Stimulated activated CD4-positive, alpha-beta T cell treated with anti-CD3 and anti-CD28 coated beads, Interleukin-1b, Interleukin-23, amount 100 ng/mL, for 1 hour (primary cell): ENCODE measurements at places on chromosomes 3 and 15.
A peak's percentile ranks its signal among the peaks of the same experiment; 100 is the strongest.

DNA sequence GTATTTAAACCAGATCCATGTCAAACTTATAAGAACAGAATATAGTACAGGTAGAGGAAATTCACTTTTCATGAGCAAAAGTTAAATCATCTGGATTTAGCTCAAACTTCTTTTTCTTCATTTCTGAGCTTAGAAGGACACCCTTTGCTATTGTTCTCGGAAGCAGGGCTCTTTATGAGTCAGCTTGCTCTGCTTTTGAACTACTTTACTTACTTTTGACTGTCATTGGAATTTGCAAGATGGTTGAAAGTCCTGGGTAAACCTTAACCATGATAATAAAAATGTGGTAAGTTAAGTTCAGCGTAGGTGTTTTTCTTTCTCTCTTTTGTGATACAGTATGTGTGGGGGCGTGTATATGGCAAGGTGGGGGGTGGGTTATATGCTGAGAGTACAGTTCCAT, 312.7 kb upstream of the DPH6 start:
- no peak for DNase-seq

- DNase-seq, result no peak
Observed at GRCh38 chr3:60126511-60127304, 1076.9 kb upstream of the CFAP20DC start.

DNA sequence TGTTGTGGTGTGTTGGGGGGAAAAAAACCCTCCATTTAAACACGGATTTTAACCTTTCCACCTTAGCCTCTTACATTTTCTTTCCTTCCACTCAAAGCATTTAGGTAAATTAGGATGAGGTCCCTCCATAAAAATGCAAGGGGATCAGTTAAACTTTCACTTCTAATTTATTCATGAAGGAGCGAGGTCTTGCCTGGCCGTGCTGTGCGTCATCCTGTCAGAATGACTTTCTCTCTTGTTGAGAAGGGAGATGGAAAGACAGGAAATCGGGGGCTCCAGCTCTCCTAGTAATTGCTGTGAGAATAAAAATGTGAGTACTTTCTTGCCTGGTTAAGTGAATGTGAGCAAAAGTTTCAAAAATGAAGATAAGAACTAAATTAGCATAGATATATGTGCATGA, 962.3 kb upstream of the NR2F2 start:
- no peak for DNase-seq

DNA sequence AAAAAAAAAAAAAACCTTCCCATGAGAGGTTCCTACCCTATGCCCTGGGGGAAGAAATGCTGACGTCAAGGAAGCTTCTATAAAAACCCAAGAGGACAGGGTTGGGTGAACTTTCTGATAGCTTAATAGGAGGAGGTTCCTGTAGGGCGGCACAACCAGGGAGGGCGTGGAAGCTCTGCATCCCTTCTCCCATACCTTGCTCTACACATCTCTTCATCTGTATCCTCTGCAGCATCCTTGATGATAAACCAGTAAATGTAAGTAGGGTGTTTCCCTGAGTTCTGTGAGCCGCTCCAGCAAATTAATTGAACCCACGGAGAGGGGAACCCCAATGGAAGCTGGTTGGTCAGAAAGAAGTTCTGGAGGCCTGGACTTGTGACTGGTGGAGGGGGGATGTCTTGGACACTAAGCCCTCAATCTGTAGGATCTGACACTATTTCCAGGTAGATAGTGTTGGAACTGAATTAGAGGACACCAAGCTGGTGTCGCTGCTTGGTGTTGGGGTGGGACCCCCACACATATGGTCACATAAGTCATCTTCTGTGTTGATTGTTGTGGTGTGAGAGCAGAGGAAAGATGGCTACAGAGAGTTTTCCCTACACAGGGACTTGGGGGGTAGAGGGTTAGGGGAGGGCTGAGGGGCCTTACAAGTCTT, 91.5 kb downstream of the ST6GAL1 start:
- no peak for DNase-seq

- DNase-seq, result no peak
Observed at GRCh38 chr3:79204351-79204750, 563.4 kb downstream of the ROBO1 start.

GRCh38 chr15:40776537-40777141, 6.9 kb downstream of the C15orf62 start:
- DNase-seq, result no peak

DNA sequence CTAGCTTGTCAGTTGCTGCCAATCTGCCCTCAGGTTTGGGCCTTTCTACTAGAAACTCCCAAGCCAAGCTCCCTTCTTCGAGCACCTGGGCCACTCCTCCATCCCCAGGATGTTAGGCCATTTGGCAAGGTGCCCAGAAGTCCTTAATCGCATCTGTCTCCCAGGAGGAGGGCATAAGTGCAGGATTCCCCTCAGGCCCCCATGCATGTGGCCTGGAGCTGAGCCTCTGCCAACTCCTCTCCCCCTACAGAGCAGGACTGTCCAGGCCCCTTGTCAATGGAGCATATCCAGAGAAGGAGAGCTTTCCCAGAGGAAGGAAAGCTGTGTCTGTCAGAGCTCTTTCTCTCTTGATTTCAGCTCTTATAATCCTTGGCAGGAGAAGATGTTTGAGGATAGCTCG, 182.6 kb upstream of the ROPN1 start:
- DNase-seq, result no peak

- no peak for DNase-seq
Observed at GRCh38 chr3:158403013-158403412, 168.0 kb upstream of the MLF1 start.

DNA sequence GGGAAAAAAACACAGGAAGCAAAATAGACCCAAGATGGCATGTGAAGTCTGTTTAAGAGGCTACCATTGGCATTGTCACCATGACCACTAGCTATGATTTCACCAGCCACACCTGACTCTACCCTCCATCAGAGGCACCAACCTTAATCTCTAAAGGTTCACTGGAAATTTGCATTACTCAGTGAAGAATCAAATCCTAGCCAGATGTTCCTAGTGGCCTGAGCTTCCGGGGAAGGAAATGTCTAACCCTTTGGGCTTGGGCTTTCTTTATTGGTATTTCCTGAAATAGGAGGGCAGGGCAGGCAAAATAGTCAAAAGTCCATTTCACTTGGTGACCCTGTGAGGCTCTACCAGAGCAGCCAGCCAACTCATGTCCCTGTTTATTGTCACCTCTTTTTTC, 110.9 kb upstream of the PHLDB2 start:
- DNase-seq, result no peak

DNA sequence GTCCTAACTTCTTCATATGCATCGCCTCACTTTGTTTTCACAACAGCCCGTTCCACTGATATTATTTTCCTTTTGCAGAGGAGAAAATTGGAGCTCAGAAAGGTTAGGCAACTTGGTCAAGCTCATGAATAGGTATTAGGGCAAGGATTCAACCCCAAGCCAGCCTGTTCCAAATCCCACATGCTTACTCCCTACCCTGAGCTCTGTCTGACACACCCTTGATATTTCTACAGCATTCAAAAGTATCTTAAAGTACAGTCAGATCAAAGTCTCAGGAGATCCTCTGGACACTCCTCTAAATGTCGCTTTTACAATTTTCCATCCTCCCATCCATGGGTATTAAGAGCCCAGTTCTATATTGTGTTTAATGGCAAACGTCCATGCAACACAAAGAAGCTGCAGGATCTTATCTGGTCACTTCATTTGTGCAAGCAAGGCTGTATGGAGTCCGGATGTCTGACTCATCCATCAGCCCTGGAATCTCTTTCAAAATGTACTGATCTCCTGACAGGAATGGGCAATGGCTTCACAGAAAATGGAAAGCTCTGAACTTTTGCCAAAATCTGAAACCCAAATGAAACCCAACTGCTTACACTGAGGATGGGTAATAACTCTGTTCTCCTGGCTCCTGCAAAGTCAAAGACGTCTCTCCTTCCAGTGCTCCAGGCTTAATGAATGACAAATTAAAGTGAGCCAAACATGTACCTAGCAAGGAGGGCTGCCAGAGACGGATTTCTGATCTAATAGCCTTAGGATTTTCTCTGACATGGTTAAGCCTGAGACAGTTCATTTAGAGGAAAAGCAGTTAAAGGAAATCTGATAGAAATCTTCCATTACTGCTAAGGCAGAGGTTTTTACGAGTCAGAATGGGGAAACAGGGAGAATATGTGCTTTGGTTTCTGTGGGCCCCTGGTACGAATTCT, 230.9 kb upstream of the RORA start:
- DNase-seq, result no peak

DNA sequence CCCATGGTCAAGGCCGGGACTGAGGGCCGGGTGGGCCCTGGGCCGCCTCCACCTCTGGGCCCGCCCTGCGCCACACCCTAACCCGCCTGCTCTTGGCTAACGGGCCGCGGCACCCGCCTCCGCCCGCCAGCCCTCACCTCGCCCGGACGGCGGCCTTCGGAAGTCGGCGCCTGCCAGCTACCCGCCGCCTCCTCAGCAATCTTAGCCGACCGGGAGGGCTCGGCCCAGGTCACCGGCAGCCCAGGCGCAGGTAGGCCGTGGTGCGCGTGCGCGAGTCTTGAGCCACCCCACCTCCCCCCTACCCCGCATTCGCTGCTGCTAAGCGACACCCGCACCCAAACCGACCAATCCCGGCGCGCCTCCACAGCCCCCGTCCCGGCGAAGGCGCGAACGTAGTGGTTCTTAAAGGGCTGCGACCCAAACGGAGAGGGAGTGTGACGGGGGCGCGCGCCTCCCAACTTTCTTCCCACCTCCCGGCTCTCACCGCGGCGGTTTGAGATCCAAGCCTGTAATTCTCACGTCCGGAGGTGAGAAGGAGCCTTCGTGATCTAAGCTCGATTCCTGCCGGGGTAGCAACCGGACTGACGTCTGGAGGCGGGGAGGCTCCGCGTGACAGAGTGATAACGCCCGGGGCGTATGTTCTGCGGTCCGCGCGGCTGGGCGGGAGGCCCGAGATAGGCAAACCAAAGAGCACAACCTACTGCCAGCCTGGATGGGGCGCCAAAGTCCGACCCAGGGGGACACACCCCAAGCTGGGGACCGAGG, at the start of gene SEC22C:
SEC22C (minus strand) TSS at position 259 of the 765 bp plus-strand sequence. CDS start 12,921 bp downstream, outside the sequence.
- peak; percentile 83 for DNase-seq

GRCh38 chr3:186664119-186664495, 1.7 kb upstream of the HRG start:
- DNase-seq, result no peak

DNA sequence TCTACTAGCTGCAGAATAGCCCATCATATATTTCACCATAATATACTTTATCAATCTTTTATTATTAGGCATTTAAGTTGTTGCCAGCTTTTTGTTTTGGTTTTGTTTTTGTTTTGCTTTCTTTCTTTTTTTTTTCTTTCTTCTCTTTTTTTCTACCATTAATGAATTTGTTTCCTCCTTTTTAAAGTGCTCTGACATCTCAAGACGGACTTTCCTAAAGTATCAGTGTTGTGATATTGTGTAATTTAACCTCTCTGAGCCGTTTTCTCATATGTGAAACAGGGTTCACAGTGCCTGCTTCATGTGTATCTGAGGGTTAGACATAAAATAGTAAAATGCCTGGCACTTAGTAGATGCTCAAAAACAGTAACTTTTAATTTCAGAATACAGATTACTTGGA, 109.5 kb upstream of the IL12A start:
- DNase-seq, result no peak

GRCh38 chr15:24772686-24773373, 97.3 kb downstream of the NPAP1 start:
- DNase-seq, result peak; percentile 24

GRCh38 chr3:16667633-16668032, 62.4 kb upstream of the DAZL start:
- no peak for DNase-seq

DNA sequence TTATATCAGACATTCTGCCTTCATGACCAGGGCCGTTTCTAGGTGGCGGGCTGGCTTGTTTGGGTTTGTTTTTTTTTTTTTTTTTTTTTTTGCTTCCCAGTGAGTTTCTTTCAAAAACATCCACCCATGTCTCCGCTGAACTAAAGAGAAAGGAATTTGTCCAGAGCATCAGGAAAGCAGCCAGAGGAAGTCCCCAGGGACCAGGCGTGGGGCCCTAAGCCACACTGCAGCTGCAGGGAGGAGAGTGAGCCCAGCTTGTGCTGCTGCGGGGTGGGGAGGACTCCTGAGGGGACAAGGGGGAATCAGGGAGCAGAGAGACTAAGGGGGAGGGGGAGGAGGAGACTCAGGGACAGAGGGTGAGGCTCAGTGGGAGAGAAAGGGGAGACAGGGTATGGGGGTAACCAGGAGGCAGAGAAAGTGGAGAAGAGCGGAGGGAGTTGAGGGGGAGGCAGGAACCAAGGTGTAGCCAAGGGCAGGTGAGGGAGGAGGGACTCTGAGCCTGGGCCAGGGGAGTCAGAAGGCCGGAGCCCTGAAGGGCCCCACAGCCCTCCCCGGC, 49.5 kb downstream of the CYP11A1 start:
- no peak for DNase-seq

GRCh38 chr15:57138349-57138788, 219.9 kb downstream of the TCF12 start:
- no peak for DNase-seq

GRCh38 chr15:68556139-68556990, 22.4 kb upstream of the CORO2B start:
- no peak for DNase-seq
